Endothelial cell of umbilical vein (primary cell): ENCODE measurements at places on chromosomes 1 and 21. TPM values are rescaled to one million over a fixed set of nuclear protein-coding genes. Genes with fewer than 3 reads are reported as not detected.

DRAM2 gene
- 21.7 and 24.5 TPM in 2 replicates for total RNA-seq

C4BPB gene
- total RNA-seq, result not detected in 2 replicates

CTTNBP2NL gene
- total RNA-seq, result 94.4 and 96.4 TPM in 2 replicates

UBASH3A gene
- not detected in 2 replicates for total RNA-seq

CLEC20A gene
- total RNA-seq, result not detected in 2 replicates

BEND5 gene
- not detected in 2 replicates for total RNA-seq

LYST gene
- total RNA-seq, result 8.9 and 9.6 TPM in 2 replicates

HSD17B7 gene
- total RNA-seq, result 25.6 and 26.6 TPM in 2 replicates

LRRN2 gene
- total RNA-seq, result not detected in 2 replicates

NBPF4 gene
- total RNA-seq, result not detected in 2 replicates

C1QB gene
- total RNA-seq, result not detected in 2 replicates

CELA3A gene
- not detected in 2 replicates for total RNA-seq
